ENCODE measurements at places on chromosomes 3 and 15.

- DNase-seq: no peak
Observed at GRCh38 chr15:58378241-58379085, 53.3 kb upstream of the LIPC start.

GRCh38 chr15:52680041-52680391 lies 828 bp upstream of the ATOSA start:
- no peak for DNase-seq

DNA sequence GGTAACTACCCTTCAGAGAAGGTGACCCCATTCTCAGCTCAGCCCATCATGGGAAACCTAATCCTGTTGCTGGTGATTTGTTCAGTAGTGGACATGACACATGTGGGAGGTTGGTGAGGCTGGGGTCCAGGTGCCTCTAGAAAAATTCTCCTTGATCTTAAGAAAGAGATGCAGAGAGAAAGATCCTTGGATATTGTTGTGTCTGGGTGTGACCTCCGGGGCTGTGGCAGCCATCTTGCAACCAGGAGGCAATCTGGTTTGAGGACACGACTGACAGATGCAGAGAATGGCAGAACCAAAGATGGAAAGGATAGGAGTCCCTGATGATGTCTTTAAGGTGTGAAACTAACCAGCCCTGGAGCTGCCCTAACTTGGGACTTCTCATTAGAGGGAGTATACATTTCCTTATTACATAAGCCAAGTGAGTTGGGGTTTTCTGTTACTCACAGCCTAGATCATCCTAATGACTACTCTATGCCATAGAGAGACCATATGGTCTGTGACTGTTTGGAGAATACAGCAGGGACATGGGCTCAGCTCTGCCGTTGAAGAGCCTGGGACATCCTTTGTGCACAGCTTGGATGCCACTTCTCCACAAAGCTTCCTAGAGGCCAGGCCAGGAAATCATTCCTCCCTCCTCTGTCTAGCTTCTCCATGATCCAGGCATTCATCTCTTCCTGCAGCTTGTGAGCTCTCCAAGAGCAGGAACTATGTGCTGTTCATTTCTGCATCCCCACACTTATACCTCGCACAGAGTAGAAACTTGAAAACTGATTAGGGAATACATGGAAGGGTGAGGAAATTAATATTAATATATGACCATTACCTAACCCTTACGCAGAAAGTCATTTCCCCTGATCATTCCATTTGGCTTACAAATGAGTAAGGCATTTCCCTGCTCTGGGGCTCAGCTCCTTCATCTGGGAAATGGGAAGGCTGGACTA lies 45.9 kb downstream of the HRH1 start:
- DNase-seq: no peak

GRCh38 chr15:96351761-96352603 lies 21.5 kb downstream of the NR2F2 start:
- DNase-seq: no peak

DNA sequence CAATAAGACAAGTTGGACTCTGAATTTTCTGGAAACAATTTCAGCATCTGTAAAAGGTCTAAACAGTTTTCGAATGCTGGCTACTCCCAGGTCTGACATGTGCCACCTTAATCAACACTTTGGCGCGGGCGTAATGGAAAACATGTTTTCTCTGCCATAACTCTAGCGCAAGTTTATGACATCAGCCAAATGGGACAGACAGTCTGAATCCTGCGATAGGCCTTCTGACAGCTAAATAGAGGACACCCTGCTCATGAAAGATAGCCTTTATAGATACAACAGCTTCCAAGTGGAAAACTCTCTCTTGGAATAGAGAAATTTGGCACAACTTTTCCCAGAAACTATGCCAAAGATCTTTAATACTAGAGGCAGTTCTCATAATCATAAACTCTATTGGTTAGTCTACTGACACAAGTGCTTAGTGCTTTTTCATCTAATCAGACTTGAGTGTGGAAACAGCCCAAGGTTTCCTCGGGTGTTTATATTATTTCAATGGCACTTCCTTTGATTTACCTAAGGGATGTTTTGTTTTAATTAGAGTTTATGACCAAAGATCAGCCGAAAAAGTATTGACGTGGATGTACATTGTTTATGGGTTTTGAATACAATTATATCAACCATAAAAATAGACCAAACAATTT lies 120.1 kb upstream of the DPH6 start:
- DNase-seq: no peak

DNA sequence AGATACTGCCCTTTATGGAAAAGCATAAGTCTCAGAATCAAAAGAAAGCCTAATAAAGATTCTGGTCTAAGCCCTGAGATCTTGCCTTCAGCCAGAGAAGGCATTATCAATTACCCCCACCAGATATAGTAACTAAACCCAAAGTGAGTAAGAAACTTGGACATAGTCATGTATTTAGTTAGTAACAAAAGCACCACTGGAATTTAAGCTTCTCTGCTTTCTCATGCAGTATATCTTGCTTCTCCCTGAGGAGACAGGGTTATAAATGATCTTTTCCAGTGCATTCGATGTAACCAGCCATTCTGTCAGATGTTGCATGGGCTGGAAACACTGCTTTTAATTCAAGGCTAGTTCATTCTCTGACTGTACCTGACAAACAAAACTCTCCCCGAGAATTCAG lies 946.7 kb downstream of the NAALADL2 start:
- no peak for DNase-seq

GRCh38 chr3:73745526-73746191 lies 120.9 kb upstream of the PDZRN3 start:
- no peak for DNase-seq
